ENCODE measurements at places on chromosomes 11 and 22. TPM values are rescaled to one million over a fixed set of nuclear protein-coding genes. Genes with fewer than 3 reads are reported as not detected.

DNA sequence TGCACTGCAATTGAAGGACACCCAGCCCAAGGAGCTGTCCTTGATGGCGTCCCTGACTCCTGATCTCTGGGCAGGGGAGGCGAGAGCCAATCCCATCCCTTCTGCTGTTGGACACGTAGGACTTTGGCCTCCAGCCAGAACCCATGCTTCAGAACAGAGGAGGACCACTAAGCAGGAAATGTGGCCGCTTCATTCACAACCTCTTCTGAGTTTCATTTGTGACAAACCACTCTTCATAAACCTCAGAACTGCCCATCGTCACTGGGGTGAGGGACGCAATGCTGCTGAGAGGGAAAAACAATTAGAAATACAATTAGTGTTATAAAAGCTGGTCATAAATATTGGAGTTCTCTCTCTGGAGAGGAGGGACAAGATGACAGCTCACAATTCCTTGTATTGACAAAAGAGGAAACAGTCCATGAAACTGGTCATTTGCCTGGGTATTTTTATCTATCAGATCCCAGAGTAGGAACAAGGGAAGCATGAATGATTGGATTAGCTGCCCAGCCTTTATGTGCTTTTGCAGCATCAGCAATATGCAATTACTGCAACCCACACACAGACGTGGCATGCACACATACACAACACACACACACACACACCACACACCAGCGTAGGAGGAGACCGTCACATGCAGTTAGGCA is 216.5 kb upstream of the CADM1 start:
- H3K27ac ChIP-seq = no peak overlapping the region
- peak; percentile 35 for DNase-seq
- no peak overlapping the region for H3K4me3 ChIP-seq
- H3K4me1 ChIP-seq = no peaks in the 10 kb centered on the region

DNA sequence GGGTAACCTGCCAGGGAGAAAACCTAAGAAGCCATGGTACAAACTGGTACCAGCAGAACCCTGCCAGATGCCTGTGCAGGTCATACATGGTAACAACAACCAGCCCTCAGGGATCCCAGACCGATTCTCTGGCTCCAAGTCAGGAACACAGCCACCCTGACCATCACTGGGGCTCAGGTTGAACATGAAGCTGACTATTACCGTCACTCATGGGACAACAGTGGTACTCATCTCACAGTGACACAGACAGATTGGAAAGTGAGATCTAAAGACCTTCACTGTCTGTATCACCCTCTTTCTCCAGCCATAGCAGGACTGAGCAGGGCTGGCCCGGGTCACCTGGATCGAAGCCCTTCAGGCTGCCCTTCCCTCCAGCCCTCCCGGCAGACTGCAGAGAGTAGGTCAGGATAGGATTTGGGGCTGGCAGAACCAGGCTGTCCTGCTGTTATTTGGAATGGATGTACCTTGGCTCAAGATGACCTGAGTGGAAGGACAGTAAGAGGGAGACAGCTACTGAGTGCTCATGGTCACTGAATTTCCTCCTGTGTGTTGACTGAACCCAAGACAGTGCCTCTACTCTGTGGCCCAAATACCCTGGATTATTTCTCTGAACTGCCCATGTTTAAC is 94.7 kb downstream of the GGTLC2 start:
- no peak for DNase-seq
- H3K27me3 ChIP-seq = no peaks in the 10 kb centered on the region
- no peak overlapping the region for H3K27ac ChIP-seq

GRCh38 chr22:18113680-18114394 is 3.2 kb downstream of the TUBA8 start:
- peaks cover 19% of the 10 kb centered on the region for H3K4me1 ChIP-seq
- H3K4me3 ChIP-seq = no peak overlapping the region
- no peak for DNase-seq
- H3K27me3 ChIP-seq = no peaks in the 10 kb centered on the region
- H3K27ac ChIP-seq = no peak overlapping the region
- H3K36me3 ChIP-seq = no peaks in the 10 kb centered on the region

- H3K4me3 ChIP-seq = peak overlapping the region; percentile 15
- peak overlapping the region; percentile 98 for H3K27ac ChIP-seq
- H3K4me1 ChIP-seq = peaks cover 57% of the 10 kb centered on the region
- H3K36me3 ChIP-seq = no peaks in the 10 kb centered on the region
- H3K27me3 ChIP-seq = no peaks in the 10 kb centered on the region
These were observed 673 bp upstream of the SHANK2 start for GRCh38 chr11:71252770-71253730.

Gene MMP8
- not detected for total RNA-seq

- no peak for DNase-seq
- H3K27ac ChIP-seq = no peak overlapping the region
- no peaks in the 10 kb centered on the region for H3K36me3 ChIP-seq
- H3K4me1 ChIP-seq = no peaks in the 10 kb centered on the region
- no peaks in the 10 kb centered on the region for H3K27me3 ChIP-seq
These were observed 140.6 kb upstream of the CADM1 start for GRCh38 chr11:115644856-115645255.

GRCh38 chr22:44244265-44244822 is 63.6 kb downstream of the PARVG start:
- no peak overlapping the region for H3K27ac ChIP-seq
- no peaks in the 10 kb centered on the region for H3K4me1 ChIP-seq
- H3K36me3 ChIP-seq = no peaks in the 10 kb centered on the region
- no peak for DNase-seq
- no peaks in the 10 kb centered on the region for H3K27me3 ChIP-seq
